ENCODE measurements at places on chromosomes 1 and 21.

GRCh38 chr1:150236614-150237100 is 745 bp upstream of the ANP32E start:
- no peak for DNase-seq

- no peak for DNase-seq
Observed at GRCh38 chr1:88890131-88890530, 1.2 kb downstream of the GTF2B start.

DNA sequence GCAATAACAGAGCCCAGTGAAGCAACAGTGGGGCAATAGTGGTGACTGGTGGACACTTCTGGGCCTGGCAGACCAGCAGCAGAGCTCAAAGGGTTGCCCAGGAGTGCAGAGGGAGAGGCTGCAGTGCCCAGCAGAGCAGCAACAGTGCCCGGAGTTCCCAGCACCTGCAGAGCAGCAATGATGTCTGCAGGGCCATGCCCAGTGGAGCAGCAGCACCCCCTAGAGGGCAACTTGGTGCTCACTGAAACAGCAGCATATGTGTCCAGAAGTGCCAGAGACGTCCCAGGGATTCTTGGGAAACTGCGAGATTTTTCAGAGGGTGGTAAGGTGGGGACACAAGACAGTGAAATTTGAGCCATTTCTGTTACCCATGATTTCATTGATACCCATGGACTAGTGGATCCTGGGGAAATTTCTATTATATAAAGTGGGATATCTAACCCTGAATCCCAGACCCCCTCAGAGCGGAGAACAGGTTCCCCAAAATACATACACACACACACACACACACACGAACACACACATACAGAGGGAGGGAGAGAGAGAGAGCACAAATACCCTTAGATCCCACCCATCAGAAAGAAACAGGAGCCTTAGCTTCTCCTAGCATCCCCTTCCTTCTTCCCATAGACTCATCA is 156.9 kb upstream of the GJB5 start:
- DNase-seq: peak; percentile 29

DNA sequence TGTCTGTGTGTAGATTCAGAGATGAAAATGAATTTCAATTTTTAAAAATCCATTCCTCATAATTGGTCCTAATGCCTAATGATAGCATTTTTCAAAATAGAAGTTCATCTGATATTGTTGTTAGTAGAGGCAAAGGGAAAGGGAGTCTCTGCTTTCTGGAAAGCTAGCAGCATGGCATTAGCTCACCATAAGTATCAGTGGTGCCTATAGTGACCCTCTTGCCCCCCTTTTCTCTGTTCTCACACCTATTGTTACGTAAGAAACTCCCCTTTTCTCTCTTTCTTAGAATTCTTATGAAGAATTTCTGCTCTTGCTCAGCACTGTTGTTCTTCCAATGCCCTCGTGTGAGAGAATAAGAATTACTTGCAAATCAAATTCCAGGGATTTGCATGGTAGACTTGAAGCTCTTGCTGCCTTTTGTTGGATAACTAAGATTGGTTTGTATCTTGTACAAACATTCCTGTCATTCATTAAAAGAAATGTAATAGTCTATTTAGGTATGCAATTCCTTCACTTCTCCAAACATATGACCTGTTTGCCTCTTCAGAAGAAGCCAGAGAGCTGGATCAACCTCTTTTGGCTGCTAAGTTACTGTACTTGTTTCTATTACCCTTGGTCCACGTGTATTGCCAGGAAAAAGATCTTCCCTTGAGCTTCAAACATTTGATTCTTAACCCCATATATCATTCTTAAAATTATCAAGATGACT is 69.2 kb upstream of the MAGI3 start:
- no peak for DNase-seq

- DNase-seq: no peak
Observed at GRCh38 chr1:154840269-154841176, 29.6 kb downstream of the KCNN3 start.

DNA sequence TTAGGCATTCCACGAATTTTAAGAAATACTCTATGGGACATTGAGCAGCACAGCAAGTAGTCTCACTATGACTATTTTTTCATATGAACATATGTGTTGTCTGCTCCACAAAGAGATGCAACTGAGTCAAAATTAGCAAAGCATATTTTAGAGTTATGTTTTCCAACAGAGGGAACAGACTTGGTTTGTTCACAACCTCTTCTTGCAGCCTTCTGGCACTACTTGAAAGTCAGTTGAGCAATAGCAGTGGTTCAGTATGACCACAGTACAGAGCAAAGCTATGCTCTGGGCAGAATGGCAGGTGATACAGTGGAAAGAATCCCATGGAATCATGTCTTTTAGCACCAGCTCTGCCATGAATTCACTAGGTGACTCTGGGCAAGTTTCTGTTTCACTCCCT is 5.2 kb downstream of the CCN1 start:
- no peak for DNase-seq

GRCh38 chr1:168466092-168466713 is 77.6 kb downstream of the XCL2 start:
- peak; percentile 45 for DNase-seq
